ENCODE measurements at places on chromosomes 2 and 18. TPM values are rescaled to one million over a fixed set of nuclear protein-coding genes. Genes with fewer than 3 reads are reported as not detected.

The SEPTIN10 gene
- 102 TPM for total RNA-seq

- no peak overlapping the region for H3K27ac ChIP-seq
- peak; percentile 3 for DNase-seq
- H3K27me3 ChIP-seq = no peaks in the 10 kb centered on the region
- H3K4me1 ChIP-seq = peaks cover 6% of the 10 kb centered on the region
These were observed 127.1 kb downstream of the SRBD1 start for GRCh38 chr2:45483997-45484396.

- H3K36me3 ChIP-seq = no peaks in the 10 kb centered on the region
- H3K4me3 ChIP-seq = no peak overlapping the region
- H3K4me1 ChIP-seq = peaks cover 58% of the 10 kb centered on the region
- H3K27ac ChIP-seq = no peak overlapping the region
These were observed 129.0 kb downstream of the SOCS6 start for GRCh38 chr18:70417847-70418246.

- H3K4me3 ChIP-seq = no peak overlapping the region
- H3K27me3 ChIP-seq = no peaks in the 10 kb centered on the region
- DNase-seq = no peak
- H3K27ac ChIP-seq = no peak overlapping the region
These were observed 828.8 kb upstream of the CRIM1 start for GRCh38 chr2:35526741-35527140.

- peaks cover 21% of the 10 kb centered on the region for H3K27me3 ChIP-seq
- H3K27ac ChIP-seq = no peak overlapping the region
- H3K4me1 ChIP-seq = no peaks in the 10 kb centered on the region
- no peak overlapping the region for H3K4me3 ChIP-seq
- no peaks in the 10 kb centered on the region for H3K36me3 ChIP-seq
These were observed 16.7 kb upstream of the OTOS start for GRCh38 chr2:240157147-240157470.

DNA sequence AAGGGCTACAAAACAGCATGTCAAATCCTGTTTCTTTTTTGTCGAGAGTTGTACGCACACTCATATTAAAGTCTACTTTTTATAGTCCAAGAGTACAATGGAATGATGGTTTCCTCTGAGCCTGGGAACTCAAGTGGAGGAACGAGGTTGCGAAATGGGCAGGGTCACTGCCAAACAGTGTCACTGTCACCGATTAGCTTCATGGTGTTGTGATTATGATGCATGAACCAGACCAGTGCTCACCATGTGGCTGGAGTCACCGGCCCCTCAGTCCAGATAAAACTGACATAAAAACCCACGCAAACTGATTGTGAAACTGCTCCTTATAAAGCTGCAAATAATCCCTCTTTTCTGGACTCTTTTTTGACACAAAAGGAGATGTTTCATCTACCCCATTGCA, 122.0 kb downstream of the COPS8 start:
- H3K4me1 ChIP-seq = peaks cover 60% of the 10 kb centered on the region
- peaks cover 2% of the 10 kb centered on the region for H3K27me3 ChIP-seq
- H3K4me3 ChIP-seq = peak overlapping the region; percentile 67
- DNase-seq = peak; percentile 50

- H3K4me3 ChIP-seq = no peak overlapping the region
- H3K36me3 ChIP-seq = no peaks in the 10 kb centered on the region
- no peak overlapping the region for H3K27ac ChIP-seq
- DNase-seq = no peak
These were observed 77.1 kb downstream of the SFXN5 start for GRCh38 chr2:72994282-72994990.

DNA sequence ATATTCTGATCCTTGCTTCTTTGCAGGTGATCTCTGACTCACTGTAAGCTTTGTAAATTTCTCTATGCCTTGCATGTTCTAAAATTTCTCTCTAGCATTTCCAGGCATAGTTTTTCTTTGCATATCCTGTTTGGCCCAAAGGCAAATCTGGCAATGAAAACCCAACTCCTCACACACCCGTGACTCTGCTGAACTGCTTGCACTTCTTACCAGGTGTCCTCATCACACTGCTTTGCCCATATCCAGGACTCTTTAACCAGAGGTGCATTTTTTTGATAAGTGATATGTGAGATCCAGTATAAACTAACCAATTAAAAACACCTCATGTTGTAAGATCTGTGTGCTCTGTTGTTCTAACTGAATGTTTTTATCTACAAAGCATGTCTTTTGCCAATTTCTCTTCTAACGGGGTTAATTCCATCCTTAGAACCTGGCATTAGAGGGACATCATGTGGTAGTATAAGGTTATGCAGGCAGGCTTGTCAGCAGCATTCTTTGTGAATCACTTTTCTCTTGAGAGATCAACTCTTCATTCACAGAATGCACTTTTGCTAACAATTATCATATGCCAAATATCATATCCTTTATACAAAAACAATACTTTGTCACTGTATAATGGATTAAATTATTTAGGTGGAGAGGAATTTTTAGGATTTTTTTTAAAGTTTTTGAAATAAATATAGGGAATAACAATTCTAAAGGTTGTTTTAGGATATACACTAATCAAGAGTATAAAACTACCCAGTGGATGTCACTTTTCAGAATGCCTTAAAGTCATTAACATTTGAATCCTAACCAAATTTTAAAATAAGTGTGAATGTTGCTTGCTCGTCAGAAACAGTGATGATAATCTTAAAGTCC, 20.8 kb upstream of the TMX3 start:
- H3K27me3 ChIP-seq = peaks cover 1% of the 10 kb centered on the region
- H3K4me3 ChIP-seq = peak overlapping the region; percentile 59
- peak; percentile 62 for DNase-seq
- peaks cover 26% of the 10 kb centered on the region for H3K4me1 ChIP-seq

- no peaks in the 10 kb centered on the region for H3K36me3 ChIP-seq
- H3K27me3 ChIP-seq = peaks cover 26% of the 10 kb centered on the region
- DNase-seq = no peak
- peak overlapping the region; percentile 62 for H3K27ac ChIP-seq
- H3K4me1 ChIP-seq = peaks cover 21% of the 10 kb centered on the region
- peak overlapping the region; percentile 43 for H3K4me3 ChIP-seq
These were observed 158.4 kb downstream of the BCL2 start for GRCh38 chr18:63161032-63161760.

DNA sequence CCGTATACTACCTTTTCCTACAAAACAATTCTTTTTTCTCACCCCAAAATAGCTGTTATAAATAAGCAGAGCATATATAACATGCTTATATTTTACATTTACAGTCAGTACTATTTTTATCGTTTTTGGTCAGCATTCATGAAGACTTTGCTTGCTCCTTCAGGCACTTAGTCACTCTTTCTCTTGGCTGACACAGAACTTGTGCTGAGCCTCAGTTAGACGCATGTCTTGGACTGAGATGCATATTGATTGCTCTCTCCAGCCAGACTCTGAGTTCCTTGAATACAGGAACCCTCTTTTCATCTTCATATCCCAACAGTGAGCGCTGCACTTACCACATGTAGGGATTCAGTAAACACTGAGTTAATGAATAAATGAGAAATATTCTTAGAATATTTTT, 158.3 kb downstream of the RTN4 start:
- peaks cover 7% of the 10 kb centered on the region for H3K36me3 ChIP-seq
- no peak overlapping the region for H3K27ac ChIP-seq
- H3K27me3 ChIP-seq = peaks cover 2% of the 10 kb centered on the region
- peak; percentile 14 for DNase-seq

The REG3A gene
- not detected for total RNA-seq

The CD8A gene
- not detected for total RNA-seq

Measured in HFFc6 (cell line).